NCI-H2171 treated with DMSO at 0.1 percent for 48 hours (cell line): ENCODE measurements at places on chromosomes 6 and 20.
A peak's percentile ranks its signal among the peaks of the same experiment; 100 is the strongest.

GRCh38 chr20:347640-348484 is 951 bp downstream of the NRSN2 start:
- DNase-seq: peak; percentile 98

DNA sequence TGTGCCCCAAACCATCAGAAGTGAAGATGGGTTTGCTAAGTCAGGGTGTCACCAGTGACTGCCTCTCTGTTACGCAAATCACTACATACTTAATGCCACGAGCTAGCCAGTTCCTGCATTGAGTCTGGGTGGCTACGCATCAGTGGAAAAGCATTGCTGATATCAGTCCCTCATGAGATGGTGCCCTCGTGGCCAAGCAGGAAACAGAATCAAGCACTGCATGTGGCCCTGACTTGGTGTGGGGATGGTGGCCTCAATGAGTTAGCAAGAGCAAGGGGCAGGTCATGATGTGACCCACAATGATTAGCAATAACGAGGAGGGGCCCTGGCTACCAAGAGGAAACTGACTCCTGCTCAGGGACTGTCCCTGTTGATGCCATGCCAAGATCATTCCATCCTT is 51.6 kb upstream of the FNDC1 start:
- DNase-seq: no peak

- DNase-seq: peak; percentile 68
Measured at GRCh38 chr20:51022803-51023616, at the start of gene KCNG1. Gene KCNG1 (minus strand): TSS chr20:51023107. CDS start chr20:51010338, 12,769 bp downstream.

GRCh38 chr6:72636786-72637185 is 14.9 kb downstream of the KCNQ5 start:
- no peak for DNase-seq

DNA sequence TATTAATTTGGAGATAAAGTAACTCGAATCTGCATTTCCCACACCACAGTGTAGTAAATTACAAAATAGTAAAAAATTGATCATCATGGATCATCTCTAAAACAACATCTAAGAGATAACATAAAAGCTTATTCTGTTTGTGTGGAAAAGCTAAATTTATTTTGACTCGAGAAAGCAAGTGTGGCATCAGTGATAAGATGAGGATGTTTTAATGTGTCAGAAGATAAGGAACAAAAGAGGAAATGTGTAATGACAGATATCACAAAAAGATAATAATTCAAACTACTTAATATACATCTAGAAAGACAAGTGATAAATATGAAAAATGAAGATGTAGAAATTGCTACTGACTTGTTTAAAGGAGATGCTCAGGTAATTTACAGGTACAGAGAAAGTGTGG is 74.1 kb downstream of the DNAH8 start:
- DNase-seq: no peak

GRCh38 chr20:33656010-33656782 is 5.9 kb upstream of the C20orf144 start:
- no peak for DNase-seq
